ENCODE measurements at places on chromosomes 7 and 10.

GRCh38 chr7:139600306-139600705 lies 76.8 kb downstream of the CLEC2L start:
- no peak for DNase-seq

- no peak for DNase-seq
Observed at GRCh38 chr10:76398043-76398710, 966.8 kb downstream of the LRMDA start.

GRCh38 chr10:84200537-84201243 lies 6.4 kb downstream of the CDHR1 start:
- DNase-seq = no peak

- DNase-seq = no peak
Observed at GRCh38 chr7:157634401-157635147, 297.8 kb downstream of the DNAJB6 start.

DNA sequence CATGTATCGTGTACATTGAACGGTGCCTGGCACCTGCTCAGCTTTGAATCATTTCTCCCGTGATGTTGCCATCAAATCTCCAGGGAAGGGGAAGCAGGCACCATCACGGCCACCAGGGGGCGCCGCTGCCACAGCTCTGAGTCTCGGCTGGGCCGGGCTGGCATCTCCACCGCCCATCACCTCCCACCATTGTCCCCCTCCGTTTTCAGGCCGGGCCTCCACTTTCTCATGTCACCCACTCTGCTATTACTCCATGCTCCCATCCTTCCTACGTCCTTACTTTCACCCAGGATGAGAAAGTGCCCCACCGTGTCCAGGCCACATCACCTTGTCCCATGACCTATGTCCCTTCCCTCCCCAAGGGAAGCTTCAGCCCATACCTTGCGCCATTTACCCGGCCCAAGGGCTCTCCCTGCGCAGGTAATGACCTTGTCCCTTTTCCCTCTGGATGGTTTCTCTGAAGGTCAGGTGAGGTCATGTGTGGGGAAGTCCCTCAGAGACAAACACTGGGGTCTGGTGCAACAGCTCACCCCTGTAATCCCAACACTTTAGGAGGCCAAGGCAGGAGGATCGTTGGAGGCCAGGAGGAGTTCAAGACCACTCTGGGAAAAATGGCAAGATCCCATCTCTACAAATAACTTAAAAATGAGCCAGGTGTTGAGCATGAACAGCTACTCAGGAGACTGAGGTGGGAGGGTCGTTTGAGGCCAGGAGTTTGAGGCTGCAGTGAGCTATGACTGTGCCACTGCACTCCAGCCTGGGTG lies 31.8 kb upstream of the OCM2 start:
- peak; percentile 79 for DNase-seq

DNA sequence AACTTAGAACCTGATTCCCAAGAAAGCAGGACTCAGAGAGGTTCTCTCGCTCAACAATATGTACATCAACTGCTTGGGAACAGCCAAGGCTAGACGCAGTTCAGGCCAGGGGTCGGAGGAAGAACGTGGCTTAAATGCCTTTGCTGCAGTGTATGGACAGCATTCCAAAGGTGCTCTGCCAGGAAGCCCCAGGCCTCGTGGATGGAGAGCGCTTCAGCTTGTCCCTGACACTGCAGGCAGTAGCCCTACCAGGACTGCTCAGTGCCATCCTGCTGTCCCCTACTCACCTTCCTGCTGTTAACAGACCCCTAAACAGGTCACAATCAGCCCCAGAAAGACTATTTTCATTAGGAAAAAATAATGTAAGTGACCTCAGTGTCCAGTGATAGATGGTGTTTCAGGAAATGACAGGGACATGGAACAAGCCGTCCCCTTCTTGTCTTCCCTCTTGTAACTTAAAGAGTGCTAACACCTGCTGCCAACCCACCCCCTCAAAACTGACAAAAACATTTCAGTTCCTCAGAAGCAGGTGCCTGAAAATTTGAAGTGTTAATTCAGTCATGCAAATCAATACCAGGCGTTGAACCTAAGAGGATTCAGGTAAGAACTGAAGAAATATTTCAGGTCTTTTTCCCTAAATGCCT lies 16.5 kb downstream of the CREB3L2 start:
- DNase-seq = no peak
